ENCODE measurements at places on chromosomes 1 and 21. TPM values are rescaled to one million over a fixed set of nuclear protein-coding genes. Genes with fewer than 3 reads are reported as not detected.

- no peak for DNase-seq
These were observed 66.3 kb downstream of the VPS26C start for GRCh38 chr21:37200641-37201480.

- DNase-seq, result no peak
These were observed 428.7 kb upstream of the LRRC7 start for GRCh38 chr1:69139007-69139406.

DNA sequence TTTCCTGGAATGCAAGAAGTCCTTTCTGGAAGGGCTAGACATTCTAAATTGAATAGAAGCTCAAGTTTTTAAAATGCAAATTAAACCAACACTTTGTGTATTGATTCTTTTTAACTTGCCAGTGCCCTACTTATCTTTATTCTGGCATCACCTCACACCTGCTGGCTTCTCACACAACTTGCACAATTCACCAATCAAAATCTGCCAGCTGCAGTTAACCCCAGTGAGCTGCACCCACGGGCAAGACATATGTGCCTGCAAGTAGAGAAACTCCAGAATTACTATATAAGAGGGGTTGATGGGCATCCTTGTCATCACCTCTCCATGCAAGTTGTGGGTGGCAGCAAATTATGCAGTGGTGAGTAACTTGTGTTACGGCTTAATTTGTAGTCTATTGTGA lies 11.7 kb upstream of the PLPPR4 start:
- no peak for DNase-seq

PADI1 gene
- not detected for total RNA-seq

- no peak for DNase-seq
These were observed 76.3 kb downstream of the NPHP4 start for GRCh38 chr1:5915587-5916571.

DNA sequence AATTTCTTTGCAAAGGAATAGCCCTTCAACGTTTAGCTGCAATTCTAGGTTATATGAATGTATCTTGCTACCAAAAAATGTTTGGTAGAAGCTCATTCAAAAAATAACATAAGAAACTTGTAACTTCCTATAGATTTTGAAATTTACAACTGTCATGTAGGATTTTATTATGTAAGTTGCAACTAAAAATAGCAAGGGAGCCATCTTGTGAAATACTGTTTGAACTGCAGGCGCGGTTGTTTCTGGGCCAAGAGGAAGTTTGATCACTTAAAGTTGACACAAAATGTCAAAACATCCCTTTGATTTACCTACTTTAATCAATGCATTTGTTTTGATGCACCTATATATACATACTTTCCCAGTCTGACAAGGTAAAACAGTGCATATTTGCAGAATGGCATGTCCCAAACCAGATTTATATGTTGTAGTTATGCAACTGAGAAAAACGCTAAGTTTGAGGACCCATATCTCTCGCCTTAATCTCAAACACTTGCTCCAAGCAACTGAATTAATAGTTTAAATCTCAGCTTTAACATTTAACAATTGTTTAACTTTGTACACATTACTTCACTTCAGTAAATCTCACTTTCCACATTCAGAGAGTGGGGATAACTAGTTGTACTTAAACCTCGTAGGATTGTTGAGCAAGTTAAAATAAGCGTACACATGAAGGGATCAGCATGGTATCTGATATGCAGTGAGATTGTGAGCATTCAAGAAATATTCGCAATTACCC lies 63.9 kb downstream of the KCNK2 start:
- DNase-seq, result no peak

DNA sequence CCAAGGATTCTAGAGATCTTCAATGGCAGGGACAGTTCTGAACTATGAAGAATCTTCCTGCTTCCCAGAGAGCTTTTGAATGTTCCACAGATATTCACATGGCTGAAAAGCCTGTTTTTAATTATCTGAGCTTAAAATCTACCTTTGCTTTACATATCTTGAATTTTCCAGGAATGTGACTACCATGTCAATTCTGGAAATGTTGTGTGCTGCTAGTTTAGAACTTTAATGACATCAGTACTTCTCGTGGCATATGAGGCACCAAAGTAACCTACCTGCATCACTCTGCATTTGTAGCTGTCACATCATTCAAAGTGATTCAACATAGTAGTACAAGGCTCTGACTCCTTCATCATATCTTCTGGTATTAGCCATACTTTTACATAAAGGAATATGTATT lies 122.7 kb upstream of the NFIA start:
- DNase-seq, result no peak

DNA sequence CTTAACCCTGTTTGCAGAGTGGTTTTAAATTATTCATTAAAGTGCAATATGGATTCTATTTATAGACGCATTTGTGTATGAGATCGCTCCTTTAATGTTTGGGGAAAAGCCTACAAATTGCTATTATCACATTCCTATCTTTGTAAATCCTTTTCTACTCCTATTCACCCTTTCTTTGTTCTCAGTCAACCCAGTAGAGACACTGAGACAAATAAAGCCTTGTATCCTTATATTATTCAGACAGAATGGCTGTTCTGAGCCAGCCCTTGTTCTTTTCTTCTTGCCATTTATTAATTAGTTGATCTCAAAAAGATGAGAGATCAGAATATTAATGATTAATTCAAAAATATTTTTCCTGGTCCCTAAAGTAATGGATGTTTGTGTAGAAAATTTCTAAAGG lies 8.4 kb downstream of the PCBP3 start:
- no peak for DNase-seq

SAMD13 gene
- 1.2 TPM for total RNA-seq

GJB3 gene
- total RNA-seq, result not detected

PTPRC gene
- 970 TPM for total RNA-seq
